ENCODE measurements at places on chromosomes 11 and 22.

DNA sequence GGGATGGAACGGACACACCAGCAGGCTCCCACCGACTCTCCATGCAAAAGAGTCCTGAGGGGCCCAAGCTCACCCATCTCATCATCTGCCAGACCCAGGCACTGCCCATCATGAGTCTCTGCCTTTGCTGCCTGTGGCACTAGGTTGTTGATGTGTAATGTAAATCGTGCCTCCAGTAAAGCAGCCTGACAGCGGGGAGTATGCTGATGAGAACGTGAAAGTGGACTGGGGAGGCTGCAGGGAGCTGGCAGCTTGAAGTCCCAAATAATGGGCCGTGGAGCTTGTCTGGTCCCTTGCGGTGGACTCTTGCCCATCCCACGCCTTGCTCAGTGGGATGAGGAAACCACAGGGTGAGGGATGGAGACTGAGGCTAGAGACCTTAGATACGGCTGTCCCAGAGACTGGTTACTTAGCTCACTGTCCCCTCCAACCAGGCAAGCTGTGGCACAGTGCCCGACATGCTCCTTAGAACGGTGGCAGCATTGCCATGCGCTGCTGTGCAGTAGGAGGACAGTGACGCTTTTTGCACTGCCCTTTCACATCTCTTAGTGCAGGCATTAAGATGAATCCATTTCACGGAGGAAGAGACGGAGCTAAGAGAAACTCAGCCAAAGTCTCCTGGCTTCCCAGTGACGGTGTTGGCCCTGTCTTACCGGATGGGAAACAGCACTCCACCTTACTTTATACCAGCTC is 39.6 kb upstream of the PLET1 start:
- no peak for DNase-seq

DNA sequence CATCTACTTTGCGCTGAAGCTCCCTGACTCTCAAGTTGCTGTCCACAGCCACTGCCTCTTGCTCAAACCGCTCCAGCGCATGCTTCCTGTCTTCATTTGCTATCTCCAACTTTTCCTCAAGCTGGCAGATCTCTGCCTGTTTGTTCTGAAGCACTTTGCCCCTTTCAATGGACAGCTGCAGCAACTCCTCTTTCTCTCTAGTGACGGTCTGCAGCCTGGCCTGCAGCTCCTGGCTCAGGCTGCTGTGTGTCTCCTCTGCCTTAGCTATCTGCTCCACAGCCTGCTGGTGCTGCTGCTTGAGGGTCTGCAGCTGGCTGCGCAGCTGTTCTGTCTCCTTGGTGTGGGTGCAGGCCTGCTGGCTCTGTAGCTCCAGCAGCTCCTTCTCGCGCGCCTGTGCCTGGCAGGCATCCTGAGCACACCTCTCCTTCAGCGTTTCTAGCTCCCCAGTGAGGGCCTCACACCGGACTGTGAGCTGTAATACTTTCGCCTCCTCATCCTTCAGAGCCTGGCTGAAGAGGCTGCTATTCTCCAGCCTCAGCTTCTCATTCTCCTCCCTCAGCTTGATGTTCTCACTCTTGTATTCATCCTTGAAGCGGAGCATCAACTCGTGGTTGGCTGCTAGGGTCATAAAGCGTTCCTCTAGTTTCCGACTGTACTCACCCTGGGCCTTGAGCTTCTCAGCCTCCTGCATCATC is 723 bp downstream of the CCDC89 start:
- no peak for DNase-seq

GRCh38 chr11:64266339-64266738 is 15.0 kb downstream of the PLCB3 start:
- DNase-seq: no peak

GRCh38 chr11:30801357-30801756 is 215.2 kb upstream of the MPPED2 start:
- no peak for DNase-seq

DNA sequence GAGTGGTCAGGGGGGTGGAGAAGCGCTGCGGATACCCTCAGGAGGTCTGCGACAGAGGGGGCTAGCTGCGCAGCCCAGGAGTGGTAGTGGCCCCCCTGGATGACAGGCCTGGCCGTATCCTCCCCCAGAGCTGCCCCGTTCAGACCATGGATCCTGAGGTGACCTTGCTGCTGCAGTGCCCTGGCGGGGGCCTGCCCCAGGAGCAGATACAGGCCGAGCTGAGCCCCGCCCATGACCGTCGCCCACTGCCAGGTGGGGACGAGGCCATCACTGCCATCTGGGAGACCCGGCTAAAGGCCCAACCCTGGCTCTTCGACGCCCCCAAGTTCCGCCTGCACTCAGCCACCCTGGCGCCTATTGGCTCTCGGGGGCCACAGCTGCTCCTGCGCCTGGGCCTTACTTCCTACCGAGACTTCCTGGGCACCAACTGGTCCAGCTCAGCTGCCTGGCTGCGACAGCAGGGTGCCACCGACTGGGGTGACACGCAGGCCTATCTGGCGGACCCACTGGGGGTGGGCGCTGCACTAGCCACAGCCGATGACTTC is 505 bp downstream of the NUDT22 start:
- no peak for DNase-seq

- no peak for DNase-seq
These were observed 158.7 kb downstream of the ST3GAL4 start for GRCh38 chr11:126514061-126514693.

- no peak for DNase-seq
These were observed 84.5 kb downstream of the BCR start for GRCh38 chr22:23264610-23265367.

DNA sequence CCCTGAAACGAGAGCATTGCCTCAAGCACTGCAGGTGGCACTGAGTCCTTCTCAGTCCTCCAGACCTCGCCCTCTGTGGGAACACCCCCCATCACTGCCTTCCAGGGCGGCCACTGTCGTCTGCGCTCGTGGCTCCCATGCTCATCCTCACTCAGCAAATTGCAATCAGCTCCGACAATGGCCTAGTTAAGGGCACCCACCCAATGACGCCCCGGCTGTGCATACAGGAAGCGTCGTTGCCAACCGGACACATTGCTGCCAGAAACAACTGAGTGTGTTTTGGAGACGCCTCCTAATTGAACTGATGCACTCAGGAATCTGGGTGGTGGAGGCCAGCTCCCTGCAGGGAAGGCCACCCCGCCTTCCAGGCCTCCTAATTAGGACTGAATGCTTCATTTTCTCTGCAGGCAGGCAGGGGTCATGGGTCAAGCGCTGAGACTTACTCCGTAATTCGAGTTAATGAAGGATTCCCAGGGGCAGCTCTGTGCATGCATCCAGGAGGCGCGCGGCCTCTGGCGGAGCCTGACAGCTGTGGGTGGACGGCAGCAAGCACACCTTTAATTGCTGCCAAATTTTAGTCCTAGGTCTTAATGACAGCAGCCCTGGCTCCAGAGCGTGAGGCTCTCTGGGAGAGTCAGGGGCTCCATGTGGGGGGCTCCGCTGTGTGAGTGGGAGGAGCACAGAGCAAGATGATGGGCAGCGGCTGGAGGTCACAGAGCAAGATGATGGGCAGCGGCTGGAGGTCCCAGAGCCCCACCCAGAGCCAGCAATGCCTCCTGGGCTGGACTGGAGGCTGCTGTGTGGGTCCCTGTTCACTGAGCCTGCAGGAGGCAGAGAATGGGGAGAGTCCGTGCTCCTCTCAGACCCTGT is 199.0 kb downstream of the BRD1 start:
- no peak for DNase-seq

DNA sequence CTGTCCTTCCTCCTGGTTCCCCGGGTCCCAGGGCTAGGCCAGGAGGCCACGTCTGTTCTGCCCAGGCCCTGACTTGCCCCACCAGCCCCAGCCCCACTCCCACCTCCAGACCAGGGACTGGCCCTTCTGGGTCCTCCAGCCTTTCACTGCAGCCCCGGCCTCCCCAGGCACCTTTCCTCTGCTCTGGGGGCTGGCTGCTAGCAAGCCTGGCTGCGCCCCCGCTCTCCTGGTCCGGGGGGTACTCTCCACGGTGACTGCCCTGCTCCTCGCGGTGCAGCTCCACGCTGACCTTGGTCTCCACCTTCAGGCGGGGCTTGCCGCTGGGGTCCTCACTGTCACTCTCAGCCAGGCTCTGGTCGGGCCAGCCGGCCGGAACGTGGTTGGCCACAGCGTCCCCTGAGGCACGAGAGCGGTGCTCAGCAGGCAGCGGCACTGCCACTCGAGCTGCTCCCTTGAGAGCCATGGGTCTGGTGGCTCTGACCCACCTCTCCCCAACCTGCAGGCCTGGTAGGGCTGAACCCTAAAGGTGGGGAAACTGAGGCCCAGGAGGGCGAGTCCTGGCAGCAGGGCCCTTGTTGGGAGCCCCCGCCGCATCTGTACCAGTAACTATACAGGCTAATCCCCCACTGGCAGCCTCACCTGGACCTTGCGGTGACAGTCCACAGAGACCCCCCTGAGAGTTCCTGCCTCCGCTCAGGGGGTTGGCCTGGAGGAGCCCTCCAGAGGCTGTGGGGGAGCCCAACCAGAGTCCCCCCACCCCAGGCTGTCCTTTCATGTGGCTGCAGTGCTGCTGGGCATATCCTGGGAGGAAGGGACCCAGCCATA is 29.0 kb downstream of the TRMU start:
- no peak for DNase-seq

GRCh38 chr11:64366751-64367150 is 7.8 kb downstream of the RPS6KA4 start:
- DNase-seq: no peak

GRCh38 chr22:35601743-35602615 is 15.2 kb downstream of the MB start:
- DNase-seq: no peak

DNA sequence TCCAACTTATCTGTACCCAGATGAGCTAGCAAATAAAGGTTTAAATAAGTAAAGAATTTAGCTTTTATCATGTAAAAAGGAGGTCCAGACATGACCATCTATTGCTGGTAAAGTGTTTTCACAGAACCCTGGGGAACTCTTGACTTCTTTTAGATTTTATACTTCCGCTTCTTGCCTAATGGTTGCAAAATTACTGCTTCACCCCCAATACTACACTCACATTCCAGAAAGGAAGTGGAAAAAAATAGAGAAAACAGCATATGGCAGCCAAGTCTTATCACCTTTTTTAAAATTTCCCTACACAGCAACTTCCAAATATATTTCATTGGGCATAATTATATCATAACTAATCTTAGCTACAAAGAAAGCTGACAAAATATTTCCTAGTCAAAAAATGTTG is 12.1 kb downstream of the BBOX1 start:
- no peak for DNase-seq

DNA sequence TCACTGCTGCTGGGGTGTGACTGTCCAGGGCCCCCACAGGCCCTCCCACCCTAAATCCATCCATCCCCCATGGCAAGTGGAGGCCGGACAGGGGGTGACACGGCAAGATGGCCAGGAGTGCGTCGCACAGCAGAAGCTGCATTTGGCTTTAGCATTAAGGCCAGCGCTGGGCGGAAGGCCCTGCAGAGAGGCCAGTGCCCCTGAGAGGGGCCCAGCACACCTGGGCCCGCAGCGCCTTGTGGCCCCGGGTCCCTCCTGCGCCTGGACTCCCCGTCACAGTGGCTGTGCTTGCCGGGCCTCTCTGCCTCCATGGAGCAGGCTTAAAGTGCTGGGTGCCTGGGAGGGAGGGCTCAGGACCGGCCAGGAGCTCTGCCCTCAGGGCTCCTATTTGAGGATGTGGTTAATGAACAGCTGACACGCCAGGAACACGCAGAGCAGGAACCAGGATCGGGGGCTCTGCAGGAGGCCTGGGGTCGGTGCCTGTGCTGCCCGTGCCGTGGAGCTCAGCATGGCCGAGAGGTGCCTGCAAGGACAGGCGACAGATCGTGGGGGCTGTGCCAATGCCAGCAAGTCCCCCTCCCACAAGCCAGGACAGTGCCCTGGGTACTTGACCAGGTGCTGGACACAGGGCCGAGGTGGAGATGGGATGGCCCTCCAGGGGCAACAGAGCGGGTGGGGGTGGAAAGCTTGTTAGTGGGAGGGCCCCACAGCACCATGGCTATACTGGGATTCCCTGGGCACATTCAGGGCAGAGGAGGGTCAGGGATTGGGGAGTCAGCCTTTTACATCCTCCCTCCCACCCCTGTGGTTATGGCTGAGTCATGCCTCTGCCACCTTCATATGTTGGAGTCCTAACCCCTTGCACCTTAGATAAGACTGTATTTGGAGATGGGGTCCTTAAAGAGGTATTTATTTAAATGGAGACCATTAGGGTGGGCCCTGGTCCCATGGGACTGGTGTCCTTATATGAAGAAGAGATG is 30.9 kb upstream of the CARS1 start:
- DNase-seq: no peak

GRCh38 chr22:23102002-23102655 is 31.8 kb downstream of the GNAZ start:
- no peak for DNase-seq

DNA sequence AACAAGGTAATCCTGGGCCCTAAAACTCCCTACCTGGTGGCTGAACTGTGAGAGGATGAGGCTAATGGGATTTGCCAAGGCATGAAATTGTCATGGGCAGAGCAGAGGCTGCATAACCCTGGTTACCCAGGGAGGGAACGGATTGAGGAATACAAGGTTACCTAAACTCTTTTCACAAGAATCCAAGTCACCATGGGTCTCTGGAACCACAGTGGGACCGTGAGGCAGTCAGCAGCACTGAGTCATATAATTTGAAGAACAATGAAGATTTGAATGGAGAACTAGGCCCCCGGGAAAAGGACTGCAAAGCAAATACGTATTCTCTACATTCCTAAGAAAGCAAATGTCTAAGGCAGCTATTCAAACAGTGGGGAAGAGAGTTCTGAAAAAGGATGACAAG is 19.8 kb downstream of the CAT start:
- no peak for DNase-seq

- DNase-seq: no peak
These were observed 5.3 kb upstream of the IFITM3 start for GRCh38 chr11:325796-326591.
